Cerebellar cortex (tissue), 1 donor: ENCODE measurements at places on chromosomes 13 and 19.

- DNase-seq, result no peak
These were observed 59.1 kb upstream of the TNFRSF19 start for GRCh38 chr13:23510979-23511735.

DNA sequence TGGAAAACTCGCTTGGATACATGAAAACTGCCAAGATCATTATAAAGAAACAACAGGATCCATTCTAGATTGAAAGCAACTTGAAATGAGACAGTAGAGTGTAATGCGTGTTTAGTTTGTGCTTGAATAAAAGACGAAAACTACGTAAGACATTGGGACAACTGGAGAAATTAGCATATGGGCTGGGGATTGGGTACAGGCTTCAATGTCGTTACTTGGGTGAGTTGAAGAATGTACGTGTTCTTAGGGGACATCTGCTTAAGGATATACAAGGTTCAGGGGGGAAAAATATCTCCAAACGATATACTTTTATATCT is 471 bp upstream of the ERVK3-1 start:
- DNase-seq, result no peak

DNA sequence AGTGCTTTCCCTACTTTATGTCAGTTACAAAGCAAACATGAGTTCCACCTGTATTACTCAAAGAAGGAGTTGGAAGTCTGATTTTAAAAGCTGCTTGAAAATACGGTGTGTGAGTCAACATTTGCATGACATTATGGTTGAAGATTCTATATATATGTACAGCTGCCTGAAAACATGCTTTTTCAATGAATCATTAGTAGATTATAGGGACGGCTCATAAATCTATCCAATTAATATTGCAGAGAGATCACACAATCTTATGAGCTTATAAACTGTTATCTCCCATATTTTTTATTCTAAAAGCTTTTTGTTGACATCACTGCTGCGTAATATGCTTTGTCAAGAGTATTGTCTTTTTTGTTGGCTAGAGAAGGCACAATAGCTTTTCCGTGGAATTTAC is 873.8 kb downstream of the SLITRK6 start:
- DNase-seq, result no peak

DNA sequence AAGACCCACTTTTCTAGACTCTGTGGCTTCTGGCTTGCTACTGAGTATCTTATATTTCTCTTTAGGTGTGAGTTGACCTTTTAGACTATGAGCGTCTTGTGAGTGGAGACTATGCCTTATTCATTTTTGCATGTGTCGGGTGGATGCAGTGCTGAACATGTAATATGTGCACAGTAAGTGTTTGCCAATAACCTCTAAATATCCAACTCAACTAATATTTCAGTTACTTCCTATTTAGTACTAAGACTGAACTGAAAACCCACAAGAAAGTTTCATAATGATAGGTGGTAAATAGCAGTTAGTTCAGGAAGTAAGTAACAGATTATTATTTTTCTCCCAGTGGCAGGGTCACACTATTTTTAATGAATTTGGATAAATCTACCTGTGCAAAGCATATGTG is 269.3 kb downstream of the KCNRG start:
- no peak for DNase-seq

GRCh38 chr19:39506944-39507714 is 7.8 kb upstream of the SELENOV start:
- DNase-seq, result peak; percentile 52

DNA sequence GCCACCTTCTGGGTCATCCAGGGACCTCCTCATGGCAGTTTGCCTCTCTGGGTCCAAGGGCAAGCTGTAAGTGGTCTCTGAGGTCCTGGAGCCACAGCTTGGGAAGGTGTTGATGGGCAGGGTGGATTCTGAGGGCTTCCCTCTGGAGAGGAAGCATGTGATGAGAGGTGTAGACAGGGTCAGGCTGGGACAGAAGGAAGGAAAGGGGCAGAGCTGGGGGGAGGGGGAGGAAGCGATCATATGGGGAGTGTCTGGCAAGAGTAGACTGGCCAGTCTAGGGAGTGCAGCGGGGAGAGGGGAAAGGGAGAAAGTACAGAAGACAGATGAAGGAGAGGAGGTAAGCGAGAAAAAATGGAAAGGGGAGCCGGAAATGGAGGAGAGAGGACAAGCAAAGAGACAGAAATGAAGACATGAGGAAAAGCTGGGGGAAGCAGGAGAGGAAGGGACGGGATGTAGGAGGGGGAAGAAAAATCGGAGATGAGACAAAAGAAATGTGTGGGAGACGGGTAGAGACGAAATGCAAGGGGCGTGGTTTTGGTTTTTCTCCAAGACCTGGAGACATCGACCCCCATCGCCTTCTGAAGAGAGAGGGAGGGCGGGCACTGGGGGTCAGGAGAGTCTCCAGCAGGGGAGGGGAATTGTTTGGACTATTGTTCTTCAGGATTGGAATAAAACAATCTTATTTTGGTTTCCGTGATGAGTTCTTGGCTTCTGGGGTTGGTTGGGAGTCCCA is 26.6 kb downstream of the ZSWIM9 start:
- DNase-seq, result no peak

- no peak for DNase-seq
These were observed 85.9 kb upstream of the VSTM2B start for GRCh38 chr19:29439688-29440550.

DNA sequence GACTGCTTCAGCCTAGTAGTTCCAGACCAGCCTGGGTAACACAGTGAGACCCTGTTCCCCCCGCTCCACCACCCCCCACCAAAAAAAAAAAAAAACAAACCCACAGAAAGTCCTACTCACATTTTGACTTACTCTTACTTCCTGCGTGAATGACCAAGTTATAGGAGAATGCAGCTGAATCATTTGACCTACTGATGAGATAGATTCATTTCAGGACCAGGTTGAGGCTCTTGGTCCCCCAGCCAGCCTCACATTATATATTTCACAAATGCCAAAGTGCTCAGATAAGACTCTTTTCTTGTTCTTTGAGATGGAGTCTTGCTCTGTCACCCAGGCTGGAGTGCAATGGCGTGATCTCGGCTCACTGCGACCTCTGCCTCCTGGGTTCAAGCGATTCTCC is 70.2 kb downstream of the KLF5 start:
- DNase-seq, result no peak

GRCh38 chr19:41218615-41219507 is at the start of gene AXL:
TSS of gene AXL (plus strand) at chr19:41219223. CDS start at chr19:41219393, 170 bp downstream.
- peak; percentile 79 for DNase-seq

- DNase-seq, result no peak
These were observed 1.7 kb downstream of the SAMD1 start for GRCh38 chr19:14088634-14089411.

DNA sequence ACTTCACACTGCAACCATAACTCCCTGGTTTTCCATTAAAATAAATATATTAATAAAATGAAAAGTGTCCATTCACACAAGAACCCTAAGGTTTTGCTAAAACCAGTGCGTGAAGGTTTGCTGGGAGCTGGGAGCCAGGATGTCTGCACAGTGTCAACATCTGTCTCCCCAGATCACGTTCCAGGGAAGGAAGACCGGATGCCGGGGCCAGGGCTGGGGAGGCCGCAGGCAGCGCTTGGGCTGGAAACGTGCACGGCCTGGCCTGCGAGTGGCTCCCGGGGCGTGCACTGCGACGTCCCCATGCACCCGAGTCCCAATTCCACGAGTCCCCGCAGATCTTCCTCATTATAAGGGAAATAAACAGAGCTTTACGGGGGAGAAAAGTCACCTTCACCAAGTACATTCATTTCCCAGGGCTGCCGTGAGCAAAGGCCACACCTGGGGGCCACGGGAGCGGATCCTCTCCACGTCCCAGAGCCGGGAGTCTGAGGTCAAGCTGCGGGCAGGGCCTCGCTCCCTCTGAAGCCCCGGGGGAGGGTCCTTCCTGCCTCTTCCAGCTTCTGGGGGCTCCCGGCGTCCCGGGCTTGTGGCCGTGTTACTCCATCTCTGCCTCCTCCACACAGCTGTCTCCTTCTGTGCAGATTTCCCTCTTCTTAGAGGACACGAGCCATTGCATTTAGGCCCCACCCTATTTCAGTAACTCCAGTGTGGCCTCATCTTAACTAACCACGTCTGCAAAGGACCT is 12.8 kb downstream of the SHC2 start:
- no peak for DNase-seq

DNA sequence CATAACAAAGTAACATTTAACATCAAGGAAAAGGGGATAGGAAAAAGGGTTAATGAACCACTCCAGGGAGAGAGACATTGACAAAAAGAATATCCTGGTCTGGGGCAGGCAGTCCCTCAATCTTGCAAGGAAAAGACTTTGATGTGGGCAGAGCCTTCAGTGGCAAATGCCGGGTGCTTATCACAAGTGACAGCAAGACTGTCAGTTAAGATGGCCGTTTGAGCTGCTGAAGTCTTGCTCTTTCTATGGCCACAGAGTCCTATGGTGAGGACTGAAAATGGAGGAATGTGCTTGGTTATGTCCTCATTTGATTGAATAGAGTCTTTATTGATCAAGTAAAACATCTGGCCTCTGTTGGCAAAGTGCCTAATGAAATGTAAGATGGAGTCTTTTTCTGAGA is 112.1 kb downstream of the B3GLCT start:
- no peak for DNase-seq

GRCh38 chr19:31541396-31541795 is 192.2 kb upstream of the TSHZ3 start:
- no peak for DNase-seq

GRCh38 chr13:23703246-23703860 is 133.1 kb downstream of the TNFRSF19 start:
- DNase-seq, result no peak

DNA sequence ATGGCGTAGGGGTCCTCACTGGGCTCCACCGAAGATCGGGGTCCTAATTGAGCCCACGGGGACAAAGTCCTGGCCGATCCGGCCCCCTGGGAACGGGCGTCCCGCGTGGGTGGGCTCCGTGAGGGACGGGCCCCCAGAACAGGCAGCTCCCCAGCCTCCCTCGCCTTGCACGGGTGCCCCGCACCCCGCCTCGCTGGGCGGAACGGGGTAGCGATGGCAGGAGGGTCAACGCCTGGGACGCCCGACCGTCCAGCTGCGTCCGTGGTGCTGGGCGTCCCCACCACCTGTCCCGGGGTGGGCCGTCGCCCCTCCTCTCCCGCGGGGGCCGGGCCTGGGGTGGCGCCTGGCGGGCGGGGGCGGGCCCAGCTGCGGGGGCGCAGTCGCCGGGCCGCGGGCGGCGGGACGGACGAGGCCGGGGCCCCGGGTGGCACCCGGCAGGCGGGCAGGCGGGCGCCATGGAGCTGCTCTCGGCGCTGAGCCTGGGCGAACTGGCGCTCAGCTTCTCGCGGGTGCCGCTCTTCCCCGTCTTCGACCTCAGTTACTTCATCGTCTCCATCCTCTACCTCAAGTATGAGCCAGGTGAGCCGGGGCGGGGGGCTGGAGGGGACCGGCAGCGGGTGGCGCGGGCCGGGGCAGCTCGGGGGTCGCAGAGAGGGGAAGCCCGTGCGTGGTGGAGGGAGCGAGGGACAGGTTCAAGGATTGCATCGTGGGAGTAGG is at the start of gene TMEM38A:
Gene TMEM38A, plus strand, starts transcription at position 377 of the 717 bp plus-strand sequence. Its CDS starts 79 bp downstream, at position 456.
- no peak for DNase-seq

- DNase-seq, result no peak
These were observed 379.8 kb downstream of the DLEU7 start for GRCh38 chr13:50463719-50464118.

DNA sequence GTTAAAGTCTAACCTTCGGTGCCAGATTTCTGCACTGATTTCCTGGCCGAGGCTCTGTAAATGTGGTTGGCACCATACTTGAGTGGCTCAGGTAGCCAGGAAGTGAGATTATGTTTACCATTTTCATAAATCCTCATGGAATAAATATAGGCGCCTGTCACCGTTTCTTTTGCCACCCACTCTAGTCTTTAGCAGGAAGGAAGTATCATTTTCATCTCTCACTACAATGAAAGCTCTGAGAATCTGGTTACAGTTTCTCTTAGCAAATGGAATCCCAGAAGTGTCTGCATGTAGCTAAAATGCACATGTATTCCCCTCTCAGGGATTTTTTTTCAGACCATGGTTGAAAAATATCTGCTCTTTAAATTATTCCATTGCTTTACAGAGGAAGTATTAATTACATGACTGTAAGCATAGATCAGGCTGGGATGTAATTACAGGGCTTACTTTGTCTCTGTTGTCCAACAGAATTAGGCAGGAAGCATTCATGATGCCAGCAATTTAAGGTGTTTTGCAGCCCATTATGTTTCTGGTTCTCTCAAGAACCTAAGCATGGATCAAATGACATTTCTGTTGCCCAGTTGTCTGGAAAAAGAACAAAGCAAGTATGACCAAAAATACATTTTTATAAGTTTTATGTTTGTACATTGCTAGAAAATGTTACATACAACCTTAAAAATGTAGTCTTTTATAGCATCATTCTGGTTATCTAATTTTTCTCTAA is 221.7 kb upstream of the SPRY2 start:
- DNase-seq, result peak; percentile 80

DNA sequence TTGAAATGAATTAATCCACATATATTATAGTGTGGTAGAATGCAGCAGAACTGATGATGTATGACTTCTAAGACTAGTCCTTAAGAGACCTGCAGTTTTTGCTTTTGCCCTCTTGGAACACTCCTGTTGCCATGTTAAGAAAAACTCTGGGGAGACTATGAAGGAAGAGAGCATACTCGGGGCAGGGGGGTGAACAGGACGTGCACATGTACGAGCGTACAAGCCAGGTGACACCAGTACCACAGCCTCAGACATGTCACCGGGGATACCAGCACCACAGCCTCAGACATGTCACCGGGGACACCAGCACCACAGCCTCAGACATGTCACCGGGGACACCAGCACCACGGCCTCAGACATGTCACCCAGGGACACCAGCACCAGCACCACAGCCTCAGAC is 15.9 kb upstream of the USPL1 start:
- DNase-seq, result no peak

- DNase-seq, result no peak
These were observed 63.1 kb downstream of the CEBPG start for GRCh38 chr19:33436360-33437345.

DNA sequence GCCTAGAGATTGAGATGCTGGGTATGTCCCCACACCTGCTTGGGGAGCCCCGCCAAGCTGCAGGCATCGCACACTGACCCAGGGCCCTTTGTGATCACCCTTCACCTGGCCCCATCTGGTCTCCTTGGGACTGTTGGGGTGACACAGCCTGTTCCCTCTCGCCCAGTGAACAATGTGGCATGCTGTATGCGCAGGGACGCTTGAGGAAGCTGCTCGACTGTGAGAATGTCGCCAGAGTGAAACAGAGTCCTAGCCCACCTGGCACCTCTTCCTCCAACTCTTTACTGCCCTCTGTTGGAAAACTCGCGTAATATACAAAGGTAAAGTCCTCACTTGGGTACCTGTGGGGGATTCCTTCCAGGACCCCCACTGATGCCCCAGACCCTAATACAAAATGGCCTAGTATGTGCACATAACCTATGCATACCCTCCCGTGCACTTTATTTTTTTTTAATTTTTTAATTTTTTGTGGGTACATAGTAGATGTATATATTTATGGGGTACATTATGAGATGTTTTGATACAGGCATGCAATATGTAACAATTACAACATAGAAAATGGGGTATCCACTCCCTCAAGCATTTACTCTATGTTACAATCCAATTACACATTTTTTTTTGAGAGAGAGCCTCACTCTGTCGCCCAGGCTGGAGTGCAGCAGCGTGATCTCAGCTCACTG is 9.0 kb downstream of the BLOC1S3 start:
- peak; percentile 66 for DNase-seq

- DNase-seq, result no peak
These were observed 58.0 kb upstream of the ZNF536 start for GRCh38 chr19:30314056-30314804.

GRCh38 chr19:11064831-11065303 is 24.4 kb upstream of the LDLR start:
- no peak for DNase-seq
